ENCODE measurements at places on chromosomes 2 and 18. TPM values are rescaled to one million over a fixed set of nuclear protein-coding genes. Genes with fewer than 3 reads are reported as not detected.

DNA sequence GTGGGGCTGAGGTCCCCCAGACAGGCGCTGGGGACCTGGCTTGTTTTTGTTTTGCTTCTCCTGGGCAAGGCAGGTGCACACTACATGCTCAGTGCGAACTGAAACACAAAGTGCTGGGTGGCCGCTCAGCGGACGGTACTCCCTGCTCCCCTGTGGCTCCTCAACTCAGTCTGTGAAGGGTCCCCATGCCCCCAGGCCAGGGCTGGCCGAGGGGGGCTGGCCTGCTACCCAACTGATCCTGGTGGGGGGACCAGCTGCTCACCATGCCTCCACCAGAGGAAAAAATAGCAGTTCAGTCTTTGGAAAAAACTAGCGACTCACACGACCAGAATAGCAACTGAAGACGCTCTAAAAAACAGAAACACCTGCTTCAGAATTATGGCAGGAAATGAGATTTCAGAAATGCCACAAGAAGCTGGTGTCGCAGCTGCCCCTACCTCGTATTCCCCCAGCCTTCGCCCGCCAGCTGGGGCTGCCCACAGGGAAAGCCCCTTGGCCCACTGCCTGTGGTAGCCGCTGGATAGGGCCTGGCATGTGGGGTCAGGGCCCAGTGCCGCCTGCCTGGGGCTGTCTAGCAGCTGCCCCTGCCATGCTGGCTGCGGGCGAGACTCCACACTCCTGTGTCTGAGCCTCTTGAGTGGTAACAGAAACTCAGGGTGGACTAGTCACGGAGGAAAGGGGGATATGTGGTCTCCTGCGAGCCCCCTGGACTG is 43.7 kb downstream of the MEX3C start:
- peak overlapping the region; percentile 33 for H3K4me3 ChIP-seq
- peak; percentile 73 for DNase-seq
- H3K27ac ChIP-seq: peak overlapping the region; percentile 92
- no peaks in the 10 kb centered on the region for H3K36me3 ChIP-seq
- no peaks in the 10 kb centered on the region for H3K27me3 ChIP-seq

DNA sequence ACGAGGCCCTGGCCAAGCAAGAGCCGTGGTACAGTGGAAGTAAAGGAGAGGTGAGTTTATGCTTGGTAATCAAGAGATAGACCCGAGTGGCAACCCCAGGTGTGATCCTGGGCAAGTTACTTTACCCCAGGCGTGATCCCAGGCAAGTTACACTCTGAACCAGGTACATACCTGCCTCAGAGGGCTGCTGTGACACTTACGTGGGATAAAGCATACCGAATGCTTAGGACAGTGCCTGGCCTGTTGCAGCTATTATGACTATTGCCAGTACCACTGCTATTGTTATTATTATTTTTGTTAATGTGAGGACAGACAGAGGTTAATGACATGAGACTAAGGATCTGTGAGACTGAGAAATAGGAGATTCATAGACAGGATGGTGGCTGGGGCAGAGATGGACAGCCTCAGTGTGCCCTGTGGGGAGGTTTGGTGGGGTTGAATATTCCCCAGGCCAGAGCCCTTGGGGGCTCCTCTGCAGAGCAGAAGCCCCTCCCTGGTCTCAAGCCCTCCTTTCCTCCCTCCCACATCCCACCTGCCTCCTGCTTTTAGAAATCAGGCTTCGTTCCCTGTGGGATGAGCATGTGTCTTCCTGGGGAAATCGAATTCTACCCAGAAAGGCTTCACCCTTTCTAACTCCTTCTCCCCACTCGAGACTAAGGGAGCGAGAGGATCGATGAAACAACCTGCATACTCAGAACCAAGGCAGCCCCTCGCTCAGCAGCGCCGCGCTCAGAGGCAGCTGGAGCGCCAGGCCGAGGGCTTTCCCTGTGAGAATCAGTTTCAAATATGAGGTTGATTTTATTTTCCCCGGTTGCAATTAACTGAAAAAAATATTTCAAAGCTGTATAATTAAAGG is 62.0 kb upstream of the SIX3 start:
- no peaks in the 10 kb centered on the region for H3K36me3 ChIP-seq
- no peak for DNase-seq
- no peaks in the 10 kb centered on the region for H3K27me3 ChIP-seq
- no peak overlapping the region for H3K4me3 ChIP-seq
- H3K4me1 ChIP-seq: no peaks in the 10 kb centered on the region
- no peak overlapping the region for H3K27ac ChIP-seq

DNA sequence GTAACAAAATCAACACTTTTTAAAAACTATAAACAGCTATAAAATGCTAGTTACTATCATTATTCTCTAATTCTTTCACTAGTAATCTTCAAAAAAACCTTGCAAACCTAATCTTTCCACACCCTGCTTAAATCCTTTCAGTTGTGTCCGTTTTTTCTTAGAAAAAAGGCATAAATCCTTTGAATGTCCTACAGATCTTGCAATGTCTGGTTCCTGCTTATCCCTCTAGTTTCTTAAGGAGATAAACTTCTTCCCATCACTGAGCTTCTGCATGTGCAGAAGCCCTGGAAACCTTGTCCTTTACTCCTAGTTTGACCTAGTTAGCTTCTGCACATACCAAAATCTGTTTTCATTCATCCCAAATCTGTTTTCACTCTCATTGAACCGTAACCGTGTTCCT is 1.3 kb upstream of the PNO1 start:
- peaks cover 8% of the 10 kb centered on the region for H3K4me1 ChIP-seq
- peak overlapping the region; percentile 96 for H3K4me3 ChIP-seq
- no peak overlapping the region for H3K27ac ChIP-seq
- DNase-seq: no peak
- H3K27me3 ChIP-seq: no peaks in the 10 kb centered on the region

- H3K36me3 ChIP-seq: no peaks in the 10 kb centered on the region
- H3K4me1 ChIP-seq: no peaks in the 10 kb centered on the region
- H3K27ac ChIP-seq: no peak overlapping the region
- no peaks in the 10 kb centered on the region for H3K27me3 ChIP-seq
- no peak for DNase-seq
Measured at GRCh38 chr2:109438773-109439389, 174.9 kb downstream of the SEPTIN10 start.

GRCh38 chr2:27752551-27753237 is 18.8 kb upstream of the MRPL33 start:
- no peaks in the 10 kb centered on the region for H3K27me3 ChIP-seq
- H3K4me3 ChIP-seq: no peak overlapping the region
- H3K4me1 ChIP-seq: no peaks in the 10 kb centered on the region

DNA sequence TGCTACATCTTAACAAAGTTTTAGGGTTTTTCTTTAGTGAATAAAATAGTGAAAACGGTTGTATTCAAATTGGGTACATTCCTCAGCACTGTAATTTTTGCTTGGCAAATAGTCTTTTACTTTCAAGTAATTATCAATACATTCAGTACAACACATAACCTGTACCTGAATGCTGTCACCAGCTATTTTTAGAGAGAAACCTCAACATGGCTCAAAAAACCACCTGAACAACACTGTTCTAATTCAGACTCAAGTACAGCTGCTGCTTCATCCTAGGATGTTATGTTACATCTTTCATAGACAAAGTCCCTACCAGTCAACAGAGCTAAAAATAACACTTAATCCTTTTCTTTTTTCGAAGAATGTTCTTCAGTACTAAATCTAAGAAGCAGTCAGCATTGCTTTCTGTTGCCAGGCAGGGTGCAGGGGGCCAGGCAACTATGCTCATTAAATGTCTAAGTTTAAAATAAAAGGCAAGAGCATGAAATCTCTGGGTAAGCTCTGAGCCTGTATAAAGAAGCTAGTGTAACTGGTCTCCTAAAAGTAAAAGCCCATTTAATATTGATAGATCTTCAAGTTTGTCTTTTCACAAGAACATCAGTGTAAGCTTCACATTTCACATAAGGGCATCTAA is 20.5 kb downstream of the PDIA6 start:
- no peaks in the 10 kb centered on the region for H3K4me1 ChIP-seq
- no peak overlapping the region for H3K27ac ChIP-seq
- no peak overlapping the region for H3K4me3 ChIP-seq
- peaks cover 77% of the 10 kb centered on the region for H3K36me3 ChIP-seq

- no peak overlapping the region for H3K27ac ChIP-seq
- H3K4me3 ChIP-seq: no peak overlapping the region
- H3K4me1 ChIP-seq: no peaks in the 10 kb centered on the region
- H3K27me3 ChIP-seq: no peaks in the 10 kb centered on the region
- no peaks in the 10 kb centered on the region for H3K36me3 ChIP-seq
Measured at GRCh38 chr2:99883358-99883757, 259.0 kb downstream of the AFF3 start.

GRCh38 chr18:3525870-3526420 is 76.0 kb downstream of the TGIF1 start:
- H3K4me3 ChIP-seq: no peak overlapping the region
- peaks cover 12% of the 10 kb centered on the region for H3K4me1 ChIP-seq
- peak; percentile 16 for DNase-seq
- H3K27ac ChIP-seq: no peak overlapping the region
- H3K36me3 ChIP-seq: no peaks in the 10 kb centered on the region

GRCh38 chr2:190303647-190304046 is 16.0 kb downstream of the HIBCH start:
- no peak for DNase-seq
- no peaks in the 10 kb centered on the region for H3K27me3 ChIP-seq
- H3K27ac ChIP-seq: no peak overlapping the region
- H3K4me1 ChIP-seq: no peaks in the 10 kb centered on the region

DNA sequence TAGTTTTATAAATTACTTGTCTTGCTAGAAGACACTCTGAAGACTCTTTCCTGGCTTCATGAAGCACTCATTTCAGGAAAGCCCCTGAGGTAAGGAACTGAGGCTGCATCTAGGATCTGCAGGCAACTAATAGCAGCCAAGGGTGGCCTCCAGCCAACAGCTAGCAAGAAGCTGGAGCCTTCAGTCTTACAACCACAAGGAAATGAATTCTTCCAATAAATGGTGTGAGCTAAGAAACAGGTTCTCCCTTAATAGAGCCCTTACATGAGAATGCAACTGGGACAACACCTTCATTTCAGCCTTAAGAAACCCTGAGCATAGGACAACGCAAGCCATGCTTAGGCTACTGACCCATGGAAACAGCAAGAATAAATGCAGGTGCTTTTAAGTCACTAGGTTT is 254.6 kb upstream of the RBBP8 start:
- H3K27me3 ChIP-seq: no peaks in the 10 kb centered on the region
- no peak overlapping the region for H3K27ac ChIP-seq
- H3K36me3 ChIP-seq: no peaks in the 10 kb centered on the region
- H3K4me1 ChIP-seq: no peaks in the 10 kb centered on the region
- no peak overlapping the region for H3K4me3 ChIP-seq
- DNase-seq: no peak

DNA sequence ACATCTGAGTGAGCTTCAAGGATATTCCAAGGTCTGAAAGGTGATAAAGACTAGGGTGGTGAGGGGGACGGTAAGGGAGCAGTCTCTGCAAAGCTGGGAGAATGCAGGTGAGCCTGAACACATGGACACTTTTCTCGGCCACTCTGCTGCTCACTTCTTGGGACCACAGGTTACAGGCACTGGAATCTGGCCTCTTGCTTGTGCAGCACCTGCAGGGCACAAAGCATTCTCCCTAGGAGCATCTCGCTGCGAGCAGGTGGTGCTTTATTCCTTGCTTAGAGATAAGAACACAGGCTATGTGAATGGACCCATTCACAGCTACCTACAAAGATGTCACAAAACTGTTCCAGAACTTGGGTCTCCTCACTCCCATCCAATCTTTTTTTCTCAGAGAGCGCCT is 153.2 kb downstream of the DDX1 start:
- no peak overlapping the region for H3K27ac ChIP-seq
- H3K4me3 ChIP-seq: no peak overlapping the region
- no peaks in the 10 kb centered on the region for H3K4me1 ChIP-seq
- no peaks in the 10 kb centered on the region for H3K36me3 ChIP-seq
- DNase-seq: no peak

DNA sequence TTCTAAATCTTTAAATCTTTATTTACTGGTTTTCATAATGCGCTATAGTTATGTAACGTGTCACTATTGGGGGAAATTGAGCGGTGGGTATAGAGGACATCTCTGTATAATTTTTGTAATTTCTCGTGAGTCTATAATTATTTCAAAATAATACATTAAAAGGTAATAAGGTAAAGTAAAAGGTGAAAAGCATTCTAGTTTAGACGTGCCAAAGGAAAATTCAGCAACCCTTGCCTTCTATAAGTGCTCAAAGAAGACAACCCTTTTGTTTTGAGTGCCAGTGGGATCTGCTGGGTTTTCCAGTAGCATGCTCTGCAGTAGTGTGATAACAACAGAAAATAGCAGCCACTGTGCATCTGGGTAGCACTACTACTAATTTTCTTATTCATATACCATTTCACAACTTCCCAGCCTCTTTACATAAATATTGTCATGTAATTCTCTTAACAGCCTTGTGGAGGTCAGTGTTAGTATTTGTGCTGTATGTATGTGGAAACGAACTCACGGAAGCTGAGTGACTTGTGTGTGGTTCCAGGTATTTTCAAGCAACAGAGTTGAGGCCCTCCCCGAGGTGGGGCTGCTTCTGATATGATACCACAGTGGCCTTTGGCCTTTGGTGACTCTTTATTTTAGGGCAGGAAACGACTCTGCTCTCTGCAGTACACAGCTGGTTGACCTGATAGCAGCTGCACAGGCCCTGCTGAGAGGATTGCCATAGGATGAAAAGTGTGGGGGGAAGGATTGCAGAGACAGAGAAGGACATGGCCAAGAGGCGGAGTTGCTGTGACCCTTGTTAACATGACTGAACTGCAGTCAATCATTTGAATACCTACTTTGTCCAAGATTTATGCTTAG is 104.5 kb downstream of the TDRD15 start:
- DNase-seq: no peak
- no peaks in the 10 kb centered on the region for H3K27me3 ChIP-seq
- no peaks in the 10 kb centered on the region for H3K4me1 ChIP-seq
- no peaks in the 10 kb centered on the region for H3K36me3 ChIP-seq

- H3K27ac ChIP-seq: no peak overlapping the region
- H3K36me3 ChIP-seq: no peaks in the 10 kb centered on the region
- no peak for DNase-seq
- H3K4me3 ChIP-seq: no peak overlapping the region
- no peaks in the 10 kb centered on the region for H3K27me3 ChIP-seq
Measured at GRCh38 chr18:64083916-64084315, 65.0 kb downstream of the LINC00305 start.

GRCh38 chr2:602571-603359 is 74.4 kb downstream of the TMEM18 start:
- no peaks in the 10 kb centered on the region for H3K4me1 ChIP-seq
- no peak for DNase-seq
- no peak overlapping the region for H3K27ac ChIP-seq
- no peak overlapping the region for H3K4me3 ChIP-seq
- no peaks in the 10 kb centered on the region for H3K27me3 ChIP-seq

GRCh38 chr2:102187496-102188150 is 800 bp downstream of the IL1RL2 start:
- no peaks in the 10 kb centered on the region for H3K36me3 ChIP-seq
- peaks cover 3% of the 10 kb centered on the region for H3K27me3 ChIP-seq
- no peak overlapping the region for H3K27ac ChIP-seq
- peaks cover 8% of the 10 kb centered on the region for H3K4me1 ChIP-seq
- DNase-seq: peak; percentile 29

TXNDC2 gene
- total RNA-seq: not detected

SLC23A3 gene
- 1.1 TPM for total RNA-seq

TMEM37 gene
- total RNA-seq: not detected

FBLN7 gene
- total RNA-seq: not detected

CRYBA2 gene
- total RNA-seq: not detected

VSNL1 gene
- total RNA-seq: not detected

BOK gene
- 23.7 TPM for total RNA-seq

C2orf15 gene
- total RNA-seq: 1.9 TPM

CTAGE1 gene
- total RNA-seq: not detected

CGREF1 gene
- total RNA-seq: not detected
